Fibroblast of pulmonary artery (primary cell): ENCODE measurements at places on chromosomes 2 and 18.

DNA sequence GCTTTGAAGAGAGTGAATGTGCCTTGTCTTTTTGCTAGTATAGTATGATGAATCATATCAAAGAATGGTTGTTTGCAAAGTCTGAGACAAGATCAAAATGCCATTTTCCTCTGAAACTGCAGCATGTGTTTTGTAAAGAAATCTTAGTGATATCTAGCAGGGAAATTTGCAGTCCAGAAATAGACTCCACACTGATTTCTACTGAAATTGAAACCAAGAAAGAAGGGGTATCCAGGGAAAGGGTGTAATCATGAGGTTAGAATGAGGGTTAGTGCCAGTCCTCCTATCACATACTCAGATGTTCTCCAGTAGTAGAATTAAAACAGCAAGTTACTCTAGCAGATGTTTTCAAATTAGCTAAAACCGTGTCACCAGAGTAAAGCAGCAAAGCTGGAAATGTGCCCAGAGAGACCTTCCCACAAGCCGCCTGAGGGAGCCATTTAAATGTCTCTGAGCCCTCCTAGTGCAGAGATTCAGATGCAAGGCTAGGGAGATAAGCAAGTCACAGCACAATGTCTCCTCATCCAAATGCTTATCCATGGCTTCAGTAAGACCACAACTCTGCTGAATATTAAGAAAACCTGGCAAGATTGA, 4.9 kb downstream of the DLGAP1 start:
- no peak for DNase-seq

DNA sequence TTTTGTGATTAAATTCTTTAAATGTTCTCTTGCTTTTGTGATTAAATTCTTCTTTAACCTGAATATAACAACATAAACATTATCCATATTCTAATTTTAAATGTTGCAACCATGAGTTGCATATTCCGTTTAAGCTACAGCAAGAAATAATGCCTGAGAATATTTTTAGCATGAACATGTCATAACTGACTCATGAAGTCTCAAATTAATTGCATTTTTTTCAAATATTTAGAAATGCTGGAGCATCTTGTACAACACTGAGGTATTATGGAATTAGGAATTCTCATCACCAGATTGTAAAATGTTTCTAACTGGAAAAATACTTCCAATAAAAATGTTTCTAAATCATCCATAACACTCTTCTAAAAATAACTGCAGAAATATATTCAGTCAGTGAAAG, 14.7 kb downstream of the ROCK2 start:
- DNase-seq: peak; percentile 39

DNA sequence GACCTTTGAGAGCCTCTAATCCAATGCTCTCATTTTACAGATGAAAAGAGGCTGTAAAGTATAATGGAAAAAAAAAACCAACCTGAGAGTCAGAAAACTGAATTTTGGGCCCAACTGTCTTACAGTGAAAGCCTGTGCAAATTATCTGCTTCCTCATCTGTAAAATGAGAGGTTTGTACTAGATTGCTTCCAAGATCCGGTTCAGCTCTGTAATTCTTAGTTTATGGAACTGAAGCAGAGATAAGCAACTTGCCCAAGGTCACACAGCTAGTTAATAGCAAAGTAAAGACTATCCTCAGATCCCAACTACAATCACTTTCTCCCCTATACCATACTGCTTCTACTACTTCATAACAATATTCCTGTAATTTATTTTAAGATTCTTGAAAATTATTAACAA, 6.3 kb downstream of the TLK1 start:
- no peak for DNase-seq

DNA sequence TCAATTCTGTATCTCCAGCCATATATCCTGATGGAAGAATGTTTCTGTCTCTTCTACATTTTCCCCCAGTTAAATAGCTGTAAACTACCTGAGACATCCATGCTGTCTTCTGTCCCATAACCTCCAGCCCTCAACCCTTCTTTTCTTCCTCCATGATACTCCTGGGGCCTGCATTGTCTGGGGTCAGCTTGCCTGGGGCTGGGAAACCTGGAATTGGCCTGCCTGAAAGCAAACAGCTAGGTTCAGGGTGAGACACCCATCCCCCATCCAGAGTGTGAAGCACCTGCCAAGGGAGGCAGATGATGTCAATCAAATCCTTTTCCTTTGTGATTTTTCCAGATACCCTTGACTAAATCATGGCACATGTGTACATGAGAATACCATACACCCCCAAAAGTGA, 313.7 kb upstream of the MGAT5 start:
- no peak for DNase-seq

DNA sequence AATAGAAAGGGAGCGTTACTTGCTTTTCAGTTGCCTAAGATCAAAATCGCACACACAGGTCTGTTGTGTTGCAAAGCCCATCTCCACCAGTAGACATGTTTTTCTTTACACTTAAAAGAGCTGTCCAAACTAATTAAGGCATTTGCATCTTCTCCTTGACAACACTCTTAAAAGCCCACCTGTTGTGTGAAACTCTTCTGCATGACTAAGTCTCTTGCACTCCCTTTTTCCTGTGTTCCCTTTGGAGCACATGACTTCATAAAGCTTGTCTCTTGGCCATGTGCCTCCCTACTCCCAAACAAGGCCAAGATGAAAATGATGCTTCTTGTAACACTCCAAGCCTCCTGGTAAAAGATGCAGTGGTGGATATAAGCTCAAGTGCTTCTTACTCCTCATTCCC, 26.1 kb downstream of the PID1 start:
- DNase-seq: peak; percentile 33

GRCh38 chr2:173862612-173863217, 102.5 kb downstream of the SP3 start:
- no peak for DNase-seq

DNA sequence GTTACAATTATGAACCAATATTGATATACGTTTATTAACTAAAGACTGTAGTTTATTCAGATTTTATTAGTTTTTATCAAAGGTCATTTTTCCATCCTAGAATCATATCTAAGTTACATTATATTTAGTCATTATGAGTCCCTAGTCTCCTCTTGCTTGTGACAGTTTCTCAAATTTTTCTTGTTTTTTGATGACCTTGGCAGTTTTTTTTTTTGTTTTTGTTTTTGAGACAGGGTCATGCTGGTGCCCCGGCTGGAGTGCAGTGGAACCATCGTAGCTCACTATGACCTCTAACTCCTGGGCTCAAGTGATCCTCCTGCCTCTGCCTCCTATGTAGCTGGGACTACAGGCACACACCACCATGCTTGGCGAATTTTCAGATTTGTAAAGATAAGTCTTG, 18.3 kb upstream of the SLC39A10 start:
- no peak for DNase-seq

- peak; percentile 83 for DNase-seq
Measured at GRCh38 chr18:3250237-3251107, 2.9 kb downstream of the MYL12A start.

- no peak for DNase-seq
Measured at GRCh38 chr2:147092266-147092665, 752.6 kb upstream of the ACVR2A start.

DNA sequence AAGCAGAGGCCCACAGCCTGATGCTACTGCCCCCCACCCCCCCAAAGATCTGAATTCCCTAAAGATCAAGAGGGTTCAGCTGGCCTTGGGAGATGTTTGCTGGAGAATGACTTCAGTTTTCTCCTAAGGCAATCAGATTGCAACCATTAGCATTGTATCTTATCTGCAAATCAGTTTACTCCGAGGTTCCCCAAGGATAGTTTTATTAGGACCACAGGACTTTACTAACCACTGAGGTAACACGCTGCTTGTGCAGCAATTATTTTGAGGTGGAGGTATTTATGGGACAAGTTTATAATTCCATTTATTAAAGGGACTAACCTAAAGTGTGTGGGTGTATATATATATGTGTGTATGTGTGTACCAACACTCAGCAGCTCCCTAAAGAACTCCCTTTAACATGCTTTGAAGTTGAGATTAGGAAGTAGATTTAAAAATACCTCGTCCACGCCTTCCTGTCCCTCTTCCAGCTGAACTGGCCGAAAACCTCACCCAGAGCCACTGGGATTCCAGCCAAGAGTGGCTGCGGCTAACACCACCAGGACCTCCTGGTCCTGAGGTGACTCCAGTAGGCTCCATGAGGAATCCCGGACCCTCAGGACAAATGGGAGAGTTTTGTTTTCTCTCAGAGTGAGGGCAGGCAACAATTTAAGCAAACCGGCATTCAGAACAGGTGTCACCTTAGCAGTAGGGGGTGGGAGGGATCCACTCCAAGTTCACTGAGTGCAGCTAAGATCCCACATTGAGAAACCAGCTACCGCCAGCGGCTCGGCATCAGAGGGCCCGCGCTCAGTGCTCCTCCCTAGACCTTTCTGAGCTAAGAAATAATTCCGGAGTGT, 3.0 kb upstream of the DLX1 start:
- DNase-seq: no peak

- DNase-seq: no peak
Measured at GRCh38 chr2:70816726-70817125, 3.7 kb downstream of the CLEC4F start.

DNA sequence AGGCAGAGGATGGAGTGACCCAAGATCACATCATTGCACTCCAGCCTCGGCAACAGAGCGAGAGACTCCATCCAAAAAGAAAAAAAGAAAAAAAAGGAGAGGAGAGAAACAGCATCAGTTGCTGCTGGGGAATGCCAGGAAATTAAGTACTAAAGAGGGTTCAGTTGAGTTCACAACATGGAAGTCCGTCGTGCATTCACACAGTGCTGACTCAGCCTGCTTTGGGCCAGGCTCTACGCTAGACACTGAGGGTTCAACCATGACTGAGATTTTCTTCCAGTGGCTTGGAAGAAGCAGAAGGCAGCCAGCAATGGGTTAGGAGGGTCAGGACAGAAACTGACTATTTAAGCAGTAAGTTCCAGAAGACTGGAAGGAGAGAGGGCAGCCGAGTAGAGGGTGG, 108.8 kb downstream of the FMNL2 start:
- DNase-seq: no peak

GRCh38 chr18:14093307-14093915, 38.8 kb downstream of the ZNF519 start:
- no peak for DNase-seq

DNA sequence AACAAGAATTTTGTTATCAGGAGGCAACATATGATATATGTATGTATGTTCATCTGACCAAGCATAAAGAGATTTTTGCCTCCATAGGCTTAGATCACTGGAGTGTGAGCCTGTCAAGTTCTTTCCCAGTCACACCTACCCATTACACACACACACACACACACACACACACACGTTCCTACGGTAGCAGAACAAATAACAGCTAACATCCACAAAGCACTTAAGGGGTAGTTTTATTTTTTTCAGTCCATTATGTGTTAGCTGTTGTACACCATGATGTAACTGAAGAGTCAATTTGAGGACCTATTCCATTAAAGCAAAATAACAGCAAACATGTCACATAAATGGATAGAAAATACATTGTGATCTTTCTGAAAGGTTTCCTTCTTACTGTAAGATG, 39.5 kb downstream of the UGP2 start:
- DNase-seq: no peak
